ENCODE measurements at places on chromosomes 13 and 19. TPM values are rescaled to one million over a fixed set of nuclear protein-coding genes. Genes with fewer than 3 reads are reported as not detected.

GRCh38 chr13:29448174-29448573 is 147.3 kb downstream of the SLC7A1 start:
- no peak for ATAC-seq

DNA sequence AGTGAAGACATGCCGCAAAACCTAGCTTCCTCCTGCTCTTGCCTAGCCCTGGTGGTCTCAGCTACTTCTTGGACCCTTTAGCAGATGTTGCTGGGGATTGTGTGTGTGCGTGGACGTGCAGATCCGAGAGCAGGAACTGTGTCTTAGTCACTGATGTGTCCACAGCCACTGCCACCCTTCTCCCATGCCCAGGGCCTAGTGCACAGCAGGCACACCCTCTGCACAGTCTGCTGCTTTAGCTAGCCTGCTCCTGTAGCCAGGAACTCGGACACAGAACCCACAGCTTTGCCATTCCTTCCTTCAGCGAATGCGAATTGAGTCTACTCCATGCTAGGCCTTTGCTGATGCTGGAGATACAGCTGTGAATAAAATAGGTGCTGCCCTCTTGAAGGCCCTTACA is 2.3 kb downstream of the CLPTM1 start:
- ATAC-seq: no peak

DNA sequence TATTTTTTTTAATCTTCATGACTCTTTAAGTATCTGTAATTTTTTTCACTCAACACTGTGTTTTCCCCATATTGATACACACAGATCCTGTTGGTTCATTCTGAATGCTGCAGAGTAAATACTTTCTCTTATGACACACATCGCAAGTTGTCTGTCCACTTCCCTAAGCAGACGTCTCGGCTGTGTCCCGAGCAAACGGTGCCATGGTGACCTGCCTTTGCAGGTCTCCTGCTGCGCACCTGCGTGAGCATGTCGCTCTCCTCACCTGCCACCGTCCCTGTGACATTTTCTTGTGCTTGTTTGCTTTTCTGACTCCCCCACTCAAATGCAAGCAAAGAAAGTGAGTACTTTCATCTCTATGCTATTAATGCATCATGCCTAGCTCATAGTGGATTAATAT is 57.8 kb downstream of the CCDC70 start:
- ATAC-seq: no peak

The LHFPL6 gene
- 1.1 TPM for total RNA-seq

The SHD gene
- total RNA-seq: not detected

GRCh38 chr19:6041991-6042481 is 64.1 kb upstream of the RANBP3 start:
- ATAC-seq: no peak

- no peak for ATAC-seq
Measured at GRCh38 chr13:29830000-29830399, 20.4 kb downstream of the UBL3 start.

The SPACA6 gene
- total RNA-seq: 18.3 TPM

GRCh38 chr13:97432232-97432916 is 1.6 kb upstream of the RAP2A start:
- no peak for ATAC-seq

The ZNF569 gene
- total RNA-seq: 5.2 TPM

The CEACAM4 gene
- total RNA-seq: not detected

DNA sequence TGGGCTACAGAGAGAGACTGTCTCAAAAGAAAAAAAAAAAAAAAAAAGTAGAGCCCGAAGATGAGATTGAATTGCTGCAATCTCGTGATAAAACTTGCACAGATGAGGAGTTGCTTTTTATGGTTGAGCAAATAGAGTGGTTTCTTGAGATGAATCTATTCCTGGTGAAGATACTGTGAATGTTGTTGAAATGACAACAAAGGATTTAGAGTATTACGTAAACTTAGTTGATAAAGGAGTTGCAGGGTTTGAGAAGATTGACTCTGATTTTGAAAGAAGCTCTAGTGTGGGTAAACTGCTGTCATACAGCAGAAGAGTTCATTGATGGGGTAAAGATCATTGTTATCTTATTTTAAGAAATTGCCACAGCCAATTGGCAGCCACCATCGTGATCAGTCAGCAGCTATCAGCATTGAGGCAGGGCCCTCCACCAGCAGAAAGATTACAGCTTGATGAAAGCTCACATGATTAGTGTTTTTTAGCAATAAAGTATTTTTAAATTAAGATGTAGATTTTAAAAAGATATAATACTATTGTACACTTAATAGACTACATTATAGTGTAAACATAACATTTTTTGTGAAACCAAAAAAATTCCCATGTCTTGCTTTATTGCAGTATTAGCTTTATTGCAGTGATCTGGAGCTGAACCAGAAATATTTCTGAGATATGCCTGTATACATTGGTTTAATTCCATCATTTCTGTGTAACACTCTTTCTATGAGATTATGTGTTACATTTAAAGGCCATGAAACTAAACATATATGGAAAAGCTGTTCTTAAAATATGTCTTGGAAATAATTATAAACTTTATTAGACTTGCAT is 43.1 kb downstream of the ZMYM2 start:
- ATAC-seq: no peak
